Kidney epithelial cell (primary cell): ENCODE measurements at places on chromosomes 11 and 22. TPM values are rescaled to one million over a fixed set of nuclear protein-coding genes. Genes with fewer than 3 reads are reported as not detected.

The OR5AS1 gene
- not detected in 2 replicates for total RNA-seq

The PATE4 gene
- total RNA-seq: not detected in 2 replicates

The FOLR3 gene
- 0.34 TPM in 1 of 2 replicates, not detected in the other for total RNA-seq

The KRTAP5-9 gene
- total RNA-seq: not detected in 2 replicates

The OR52A1 gene
- not detected in 2 replicates for total RNA-seq

DNA sequence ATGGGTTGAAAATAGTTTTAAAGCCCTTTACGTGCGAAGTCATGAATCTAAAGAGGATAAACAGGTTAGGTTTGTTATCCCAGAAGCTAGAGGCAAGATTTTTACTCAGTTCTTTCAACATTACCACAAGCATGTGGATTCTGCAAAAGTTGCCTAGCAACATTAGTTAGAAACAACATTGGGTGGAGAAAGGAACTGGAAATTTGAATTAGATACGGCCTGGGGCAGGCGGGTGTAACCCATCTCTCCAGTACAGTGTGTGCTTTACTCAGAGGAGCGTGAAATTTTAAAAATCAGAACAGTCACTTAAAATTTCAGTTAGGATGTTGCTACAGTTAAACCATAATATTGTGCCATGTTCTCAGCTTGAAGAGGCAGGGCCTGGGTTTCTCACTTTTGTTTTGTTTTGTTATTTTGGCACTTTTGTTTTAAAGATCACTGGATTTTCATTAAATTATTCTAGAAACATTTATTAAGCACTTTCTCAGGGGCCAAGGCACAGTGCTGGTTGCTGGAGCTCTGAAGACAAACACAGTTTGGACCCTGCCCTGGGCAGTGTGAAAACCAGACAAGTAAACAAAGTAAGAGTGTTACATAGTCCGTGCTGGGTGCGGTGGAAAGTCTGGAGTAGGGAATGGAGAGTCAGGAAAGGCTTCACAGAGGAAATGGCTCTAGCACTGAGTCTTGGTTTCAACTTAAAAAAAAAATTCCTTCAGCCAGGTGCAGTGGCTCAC, 4.4 kb upstream of the WEE1 start:
- peak; percentile 92 for DNase-seq

- no peak for DNase-seq
These were observed 11.9 kb downstream of the VSIG10L2 start for GRCh38 chr11:125957618-125958332.

DNA sequence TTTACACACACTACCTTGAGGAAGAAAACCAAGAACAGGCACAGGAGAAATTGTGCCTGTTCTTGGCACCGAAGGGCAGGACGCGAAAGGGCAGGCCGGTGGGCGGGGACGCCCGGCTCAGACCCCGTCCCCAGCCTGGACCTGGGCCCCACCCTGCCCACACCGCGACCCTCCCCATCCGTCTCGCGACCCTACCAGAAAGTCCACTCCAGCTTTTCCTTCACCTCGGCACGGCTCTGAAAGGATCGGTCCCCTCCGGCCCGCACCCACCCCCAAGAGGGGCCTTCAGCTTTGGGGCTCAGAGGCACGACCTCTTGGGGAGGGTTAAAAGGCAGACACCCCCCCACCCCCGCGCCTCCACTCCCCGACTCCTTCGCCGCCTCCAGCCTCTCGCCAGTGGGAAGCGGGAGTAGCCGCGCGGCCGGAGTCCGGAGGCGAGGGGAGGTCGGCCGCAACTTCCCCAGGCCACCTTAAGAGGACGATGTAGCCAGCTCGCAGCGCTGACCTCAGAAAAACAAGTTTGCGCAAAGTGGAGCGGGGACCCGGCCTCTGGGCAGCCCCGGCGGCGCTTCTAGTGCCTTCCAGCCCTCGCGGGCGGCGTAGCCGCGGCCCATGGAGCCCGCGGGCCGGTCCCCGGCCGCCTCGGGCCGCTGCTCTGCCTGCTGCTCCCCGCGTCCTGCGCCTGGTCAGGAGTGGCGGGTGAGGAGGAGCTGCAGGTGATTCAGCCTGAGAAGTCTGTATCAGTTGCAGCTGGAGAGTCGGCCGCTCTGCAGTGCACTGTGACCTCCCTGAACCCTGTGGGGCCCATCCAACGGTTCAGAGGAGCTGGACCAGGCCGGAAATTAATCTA, 4.4 kb downstream of the SEC14L6 start:
- no peak for DNase-seq

- no peak for DNase-seq
These were observed 192.1 kb downstream of the CTTN start for GRCh38 chr11:70590356-70590991.

DNA sequence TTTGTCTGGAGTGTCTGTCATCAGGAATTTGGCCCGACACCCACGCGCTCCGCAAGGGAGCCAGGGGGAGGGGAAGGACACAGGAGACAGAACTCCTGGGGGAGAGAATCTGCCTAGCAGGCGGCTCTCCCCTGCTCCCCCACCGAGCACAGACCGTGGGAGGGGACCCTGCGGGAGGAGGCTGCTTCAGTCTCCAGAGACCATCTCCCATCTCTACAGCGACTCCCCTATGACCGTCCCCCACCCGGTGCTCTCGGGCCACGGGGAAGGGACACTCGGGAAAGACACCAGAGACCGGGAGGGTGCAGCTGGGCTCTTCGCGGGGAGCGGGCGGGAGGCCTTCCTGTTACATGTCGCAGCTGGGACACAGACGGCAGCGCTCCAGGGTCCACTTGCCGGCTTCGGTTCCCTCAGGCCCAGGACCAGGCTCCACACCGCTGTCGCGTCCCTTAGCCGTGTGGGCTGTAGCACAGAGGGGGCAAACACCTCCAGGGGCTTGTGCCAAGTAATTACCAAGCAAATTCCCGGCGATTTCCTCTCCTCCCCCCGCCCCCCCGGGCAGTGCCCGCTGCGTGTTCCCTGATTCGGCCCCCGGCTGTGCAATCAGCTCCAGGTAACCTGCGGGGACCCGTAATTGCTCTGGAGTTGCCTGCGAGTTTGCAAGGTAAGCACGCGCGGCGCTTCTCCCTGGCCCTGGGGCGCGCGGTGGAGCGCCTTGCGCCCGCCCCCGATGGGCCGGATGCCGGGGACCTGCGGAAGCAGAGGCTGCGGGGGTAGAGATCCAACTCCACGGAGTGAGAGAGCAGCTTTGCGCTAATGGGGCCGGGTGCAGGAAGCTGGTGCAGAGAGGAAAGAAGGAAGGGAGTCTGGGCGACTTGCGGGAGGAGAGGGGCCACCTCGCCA, 155.1 kb upstream of the CADM1 start:
- DNase-seq: no peak

DNA sequence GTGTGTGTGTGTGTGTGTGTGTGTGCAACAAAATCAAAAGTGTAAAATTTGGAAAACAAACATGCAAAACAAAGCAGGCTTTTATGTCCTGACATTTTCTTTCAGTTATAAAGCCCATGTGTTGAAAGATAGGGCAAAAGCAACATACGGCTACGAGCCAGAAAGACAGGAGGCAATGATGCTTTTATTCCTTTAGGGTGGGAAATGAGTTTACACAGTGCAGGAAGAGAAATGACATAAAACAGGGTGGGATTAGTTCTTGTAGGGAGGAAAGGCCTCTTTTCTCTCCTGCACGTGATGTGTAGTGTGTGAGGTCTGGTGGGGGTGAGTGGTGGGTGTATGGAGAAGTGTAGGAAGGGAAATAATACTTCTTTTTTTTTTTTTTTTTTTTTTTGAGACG, 29.4 kb downstream of the IL18 start:
- no peak for DNase-seq

- peak; percentile 10 for DNase-seq
These were observed 51.2 kb upstream of the EMID1 start for GRCh38 chr22:29154364-29155048.
